Renal cortical epithelial cell (primary cell): ENCODE measurements at places on chromosomes 5 and 9.

DNA sequence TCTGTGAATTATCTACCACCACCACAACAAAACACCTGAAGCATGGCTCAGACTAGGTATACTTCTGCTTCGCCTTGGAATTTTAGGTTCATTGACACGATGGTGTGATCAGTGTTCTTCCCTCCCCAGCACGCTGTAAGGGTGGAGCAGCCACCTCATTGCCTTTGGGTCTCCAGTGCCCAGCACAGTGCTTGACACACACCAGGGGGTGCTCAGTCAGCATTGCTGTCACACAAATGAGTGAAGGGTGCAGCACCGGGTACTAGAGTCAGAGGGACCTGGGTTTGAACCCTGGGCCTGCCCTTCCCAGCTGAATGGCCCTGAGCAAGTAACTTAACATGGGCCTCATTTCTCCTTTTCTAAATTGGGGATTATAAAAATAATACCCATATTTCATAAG, 9.9 kb upstream of the ANGPTL2 start:
- no peak for DNase-seq

GRCh38 chr9:68779558-68780379, 74.7 kb downstream of the PIP5K1B start:
- DNase-seq = peak; percentile 76

GRCh38 chr5:76337953-76338451, 65.1 kb upstream of the IQGAP2 start:
- DNase-seq = peak; percentile 74

- DNase-seq = no peak
Measured at GRCh38 chr5:176740131-176740701, 70.1 kb upstream of the UNC5A start.

DNA sequence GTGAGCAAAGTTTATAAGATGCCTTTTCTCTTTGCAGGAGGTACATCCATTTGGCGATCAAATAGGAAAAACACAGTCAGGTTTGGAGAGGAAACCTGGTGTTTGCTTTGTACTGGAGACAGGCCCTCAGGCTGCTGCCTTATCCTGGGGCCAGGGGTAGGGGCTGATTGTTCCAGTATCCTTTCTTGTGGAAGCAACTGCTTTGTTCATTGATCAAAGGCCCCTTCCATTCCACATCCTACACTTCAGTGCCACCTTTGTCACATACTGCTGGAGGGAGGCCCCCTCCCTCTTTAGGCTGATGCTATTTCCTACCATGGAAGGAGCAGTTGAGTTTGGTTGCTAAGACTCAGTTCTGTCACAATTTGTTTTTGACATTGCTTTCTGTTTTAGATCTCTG, 778.1 kb downstream of the TLR4 start:
- no peak for DNase-seq

DNA sequence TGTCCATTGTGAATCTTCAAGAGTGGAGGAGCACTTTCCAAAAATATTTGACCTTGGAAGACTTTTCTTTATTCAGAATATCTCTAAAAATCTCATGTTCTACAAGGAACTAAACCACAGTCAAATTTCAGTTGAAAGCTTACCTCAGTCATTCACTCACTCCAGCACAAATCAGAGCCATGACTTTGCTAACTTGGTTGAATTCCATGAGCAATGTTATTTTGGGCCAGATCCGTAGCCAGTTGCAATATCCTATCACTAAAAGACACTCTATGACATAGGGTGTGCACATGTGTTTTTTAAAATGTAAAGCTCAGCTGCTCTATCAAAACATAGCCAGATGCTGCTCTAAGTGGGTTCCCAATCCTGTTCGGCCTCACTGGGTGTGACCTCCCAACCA, 156.1 kb upstream of the ANKRD55 start:
- DNase-seq = no peak

GRCh38 chr5:107952450-107952849, 281.7 kb upstream of the EFNA5 start:
- no peak for DNase-seq
